ENCODE measurements at places on chromosomes 12 and 14.
A peak's percentile ranks its signal among the peaks of the same experiment; 100 is the strongest.

- DNase-seq = no peak
Measured at GRCh38 chr12:48985475-48985897, 7.4 kb downstream of the WNT1 start.

GRCh38 chr12:65611396-65611795, 212.9 kb upstream of the HMGA2 start:
- DNase-seq = no peak

GRCh38 chr12:73106296-73106695, 834.1 kb downstream of the TRHDE start:
- no peak for DNase-seq

DNA sequence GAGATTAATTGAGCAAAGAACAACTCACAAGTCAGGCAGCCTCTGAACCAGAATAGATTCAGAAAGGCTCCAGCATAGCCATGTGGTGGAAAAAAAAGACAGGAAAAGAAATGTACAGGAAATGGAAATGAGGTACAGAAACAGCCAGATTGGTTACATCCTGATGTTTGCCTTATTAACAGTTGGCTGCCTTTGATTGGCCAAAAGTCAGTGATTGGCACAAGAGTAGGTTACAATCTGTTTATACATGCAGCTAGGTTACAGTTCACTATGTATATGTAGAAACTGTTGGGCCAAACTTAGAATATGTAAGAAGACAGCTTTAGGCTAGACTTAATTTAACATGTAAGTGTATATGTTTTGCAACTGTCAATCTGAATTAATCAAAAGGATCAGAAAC, 118.9 kb downstream of the UNC79 start:
- no peak for DNase-seq

DNA sequence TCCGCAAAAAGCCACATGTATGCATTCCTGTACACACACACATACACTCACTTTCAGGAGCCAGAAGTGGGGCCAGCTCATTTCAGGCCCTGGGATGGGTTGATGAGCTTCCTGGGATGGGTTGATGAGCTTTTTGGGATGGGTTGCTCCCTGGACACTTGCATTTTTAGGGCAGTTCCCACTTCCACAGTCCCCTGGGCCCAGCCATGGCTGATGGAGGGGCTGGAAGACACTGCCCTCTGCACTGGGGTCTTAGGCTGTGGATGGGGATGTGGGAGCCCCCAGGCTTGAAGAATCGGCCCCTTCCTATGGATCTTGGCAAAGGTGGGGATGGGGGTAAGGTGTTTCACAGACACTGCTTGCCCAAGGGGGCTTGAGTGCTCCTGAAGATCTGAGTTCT, 12.7 kb downstream of the ACVRL1 start:
- no peak for DNase-seq

DNA sequence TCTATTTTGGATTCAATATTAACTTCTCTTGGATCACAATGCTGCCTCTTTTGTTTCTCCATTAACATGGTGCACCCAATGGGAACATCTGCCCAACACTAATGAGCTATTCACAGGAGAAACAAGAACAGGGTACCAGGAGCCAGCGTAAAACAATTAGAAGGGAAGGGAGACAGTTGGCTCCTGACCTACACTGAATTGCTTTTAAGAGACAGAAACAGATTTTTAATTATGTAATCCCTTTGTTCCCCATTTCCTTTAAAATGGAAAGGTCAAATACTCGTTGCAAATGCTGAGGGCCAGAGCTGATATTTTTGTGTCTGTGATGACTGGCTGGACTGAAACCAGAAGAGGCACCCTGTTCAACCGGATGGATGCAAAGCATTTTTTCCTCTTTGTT, 108.3 kb downstream of the SEC23A start:
- DNase-seq = no peak

DNA sequence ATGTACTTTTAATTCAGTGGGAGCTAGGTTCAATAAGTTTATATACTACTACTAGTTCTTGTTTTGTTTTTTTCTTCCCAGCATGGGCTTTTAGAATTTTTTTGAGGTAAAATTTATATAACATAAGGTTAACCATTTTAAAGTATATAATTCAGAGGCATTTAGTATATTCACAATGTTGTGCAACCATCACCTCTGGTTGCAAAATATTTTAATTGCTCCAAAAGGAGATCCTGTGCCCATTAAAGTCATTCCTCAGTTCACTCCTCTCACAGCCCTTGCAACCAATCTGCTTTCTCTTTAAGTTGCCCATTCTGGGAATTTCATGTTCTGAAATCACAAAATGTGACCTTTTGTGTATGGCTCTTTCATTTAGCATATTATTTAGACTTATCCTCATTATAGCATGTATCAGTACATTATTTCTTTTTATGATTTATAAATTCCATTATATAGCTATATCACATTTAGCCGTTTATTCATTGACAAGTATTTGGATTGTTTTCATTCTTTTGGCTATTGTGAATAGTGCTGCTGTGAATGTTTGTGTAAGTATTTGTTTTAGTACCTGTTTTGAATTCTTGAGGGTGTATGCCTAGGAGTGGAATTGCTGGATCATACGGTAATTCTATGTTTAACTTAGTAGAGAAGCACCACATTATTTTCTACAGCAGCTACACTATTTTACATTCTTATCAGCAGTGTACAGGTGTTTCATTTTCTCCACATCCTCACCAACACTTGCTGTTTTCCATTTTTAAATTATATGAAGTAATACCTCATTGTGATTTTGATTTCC, 59.1 kb downstream of the ARHGAP5 start:
- no peak for DNase-seq

DNA sequence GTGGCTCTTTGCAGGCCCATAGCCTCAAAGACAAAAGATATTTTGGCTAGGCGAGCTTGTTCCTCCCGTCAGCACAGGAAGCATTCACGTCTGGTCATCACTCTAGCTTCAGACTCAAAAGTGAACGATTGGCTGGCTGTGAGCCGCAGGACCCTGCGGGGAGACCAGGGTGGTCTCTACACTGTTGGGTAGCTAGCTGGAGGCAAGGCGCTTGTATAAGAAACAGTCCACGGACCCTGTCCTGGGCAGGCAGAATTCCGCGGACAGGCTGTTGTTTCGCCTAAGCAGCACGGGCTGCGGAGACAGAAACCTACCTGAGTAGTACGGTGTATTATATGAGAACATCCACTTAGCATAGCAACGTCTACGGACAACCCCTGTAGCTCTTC, 29.6 kb downstream of the WBP11 start:
- DNase-seq = no peak

DNA sequence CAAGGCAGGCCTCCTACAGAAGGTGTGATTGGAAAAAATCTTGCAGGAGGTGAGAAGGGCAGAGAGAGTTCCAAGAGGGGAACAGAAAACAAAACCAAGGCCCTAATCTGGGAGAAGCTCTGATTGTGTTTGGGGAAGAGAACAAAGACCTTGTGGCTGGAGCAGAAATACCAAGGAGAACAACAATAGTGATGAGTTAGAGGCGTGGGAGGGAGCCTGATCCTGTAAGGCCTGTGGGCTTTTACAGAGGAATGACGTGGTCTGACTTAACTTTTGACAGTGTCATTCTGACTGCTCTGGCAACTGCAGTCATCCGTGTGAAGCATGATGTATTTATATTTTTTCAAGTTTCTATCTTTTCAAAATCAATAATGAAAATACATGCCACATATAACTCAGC, 200.6 kb downstream of the ANO4 start:
- no peak for DNase-seq

DNA sequence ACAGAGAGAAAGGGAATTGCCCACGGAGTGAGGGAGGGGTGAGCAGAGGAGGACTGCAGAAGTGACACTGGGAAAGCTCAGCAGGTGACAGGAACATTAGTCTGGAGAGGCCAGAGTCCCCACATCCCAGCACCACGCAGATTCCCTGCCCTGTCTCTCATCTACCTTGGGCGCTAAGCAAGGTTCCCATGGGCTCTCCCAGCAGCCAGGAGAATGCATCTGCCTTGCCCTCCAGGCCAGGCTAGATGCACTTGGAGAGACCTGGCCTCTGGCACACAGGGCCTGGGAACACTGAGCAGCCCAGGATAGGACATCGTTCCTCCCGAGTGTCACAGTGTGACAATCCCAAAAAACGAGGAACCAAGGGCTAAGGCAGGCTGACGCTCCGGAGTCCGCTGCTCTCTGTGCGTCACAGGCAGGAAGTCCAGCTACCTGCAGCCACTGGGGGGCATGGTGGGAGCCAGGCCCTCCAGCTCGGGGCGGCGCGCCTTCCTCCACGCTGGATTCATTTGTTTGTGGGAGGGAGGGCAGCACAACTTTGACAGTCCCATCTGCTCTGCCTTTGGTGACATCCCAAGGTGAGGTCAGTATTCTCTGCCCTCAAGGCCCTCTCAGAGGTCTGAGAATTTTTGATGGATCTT, 5.4 kb upstream of the NGB start:
- DNase-seq = no peak

DNA sequence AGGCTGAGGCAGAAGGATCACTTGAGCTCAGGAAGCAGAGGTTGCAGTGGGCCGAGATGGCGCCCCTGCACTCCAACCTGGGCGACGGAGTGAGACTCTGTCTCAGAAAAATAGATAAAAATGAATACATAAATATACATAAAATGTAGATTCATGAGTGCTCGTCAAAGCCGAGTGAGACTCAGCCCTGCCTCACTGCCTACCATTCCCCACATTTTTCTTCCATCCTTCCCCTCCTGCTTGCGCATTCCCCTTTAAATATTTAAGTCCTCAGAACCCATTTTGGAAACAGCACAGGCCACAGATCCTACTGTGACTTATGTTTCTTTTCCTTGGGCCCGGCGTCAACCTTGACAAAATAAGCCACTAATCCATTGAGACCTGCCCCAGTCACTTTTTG, 31.9 kb upstream of the AACS start:
- DNase-seq = no peak

GRCh38 chr14:25340882-25341281, 290.9 kb upstream of the STXBP6 start:
- no peak for DNase-seq

- DNase-seq = peak; percentile 13
Measured at GRCh38 chr12:49388682-49389386, 21.6 kb downstream of the SPATS2 start.

- DNase-seq = no peak
Measured at GRCh38 chr14:64501411-64502171, 2.0 kb downstream of the ZBTB25 start.

- DNase-seq = no peak
Measured at GRCh38 chr12:59803735-59804134, 207.9 kb downstream of the SLC16A7 start.

All from activated CD4-positive, CD25-positive, alpha-beta regulatory T cell treated with anti-CD3 and anti-CD28 coated beads, Interleukin-2, amount 50 U/mL, for 16 hours (primary cell).